Right renal cortex interstitium (tissue), 3 donors: ENCODE measurements at places on chromosomes 6 and 20.

GRCh38 chr20:23654000-23654399, 16.2 kb upstream of the CST3 start:
- no peak for DNase-seq

DNA sequence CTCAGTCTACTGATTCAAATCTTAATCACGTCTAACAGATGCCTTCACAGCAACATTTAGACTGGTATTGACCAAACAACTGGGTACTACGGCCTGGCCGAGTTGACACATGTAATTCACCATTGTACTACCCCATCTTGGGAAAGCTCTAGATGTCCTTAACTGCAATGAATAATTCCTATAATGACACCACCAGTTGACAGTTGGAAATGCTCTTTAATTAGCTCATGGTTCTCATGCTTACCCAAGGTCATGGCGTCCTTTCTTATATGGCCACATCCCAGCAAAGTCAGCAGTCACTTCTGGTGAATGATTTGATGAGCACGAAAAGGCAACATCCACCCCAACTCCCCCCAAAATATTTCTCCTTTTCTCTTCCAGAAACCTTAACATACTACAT, 150.9 kb downstream of the MYLK4 start:
- no peak for DNase-seq

- DNase-seq: no peak
Measured at GRCh38 chr6:7805850-7806214, 79.9 kb downstream of the BMP6 start.

- no peak for DNase-seq
Measured at GRCh38 chr6:340991-341827, 48.9 kb downstream of the DUSP22 start.

- DNase-seq: no peak
Measured at GRCh38 chr6:50030777-50031562, 9.2 kb upstream of the DEFB110 start.
